ENCODE measurements at places on chromosomes 16 and 17. TPM values are rescaled to one million over a fixed set of nuclear protein-coding genes. Genes with fewer than 3 reads are reported as not detected.

DNA sequence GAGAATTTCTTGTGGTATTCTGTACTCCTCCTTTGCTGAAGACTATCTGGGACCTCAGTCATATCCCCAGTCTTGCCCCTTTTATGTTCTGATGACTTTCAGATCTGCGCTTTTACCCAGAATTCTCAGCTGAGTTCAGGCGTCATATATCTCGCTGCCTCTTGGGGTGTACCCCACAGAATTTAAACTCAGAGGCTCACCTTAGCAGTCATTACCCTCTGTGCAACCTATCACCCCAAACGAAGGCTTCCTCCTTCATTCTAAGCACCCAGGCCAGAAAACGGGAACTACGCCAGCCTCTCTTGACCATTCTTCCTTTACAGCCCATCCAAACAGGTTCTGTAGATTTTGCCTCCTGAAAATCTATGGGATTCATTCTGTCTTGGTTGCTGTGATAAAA, 574.8 kb upstream of the C16orf82 start:
- DNase-seq: no peak

HBA2 gene
- 0.42 TPM for total RNA-seq

CMTM2 gene
- total RNA-seq: not detected

GRCh38 chr17:42399121-42399520, 10.9 kb upstream of the STAT3 start:
- DNase-seq: no peak

- no peak for DNase-seq
Observed at GRCh38 chr17:57037411-57037810, 47.6 kb upstream of the AKAP1 start.

IRX6 gene
- not detected for total RNA-seq

DNA sequence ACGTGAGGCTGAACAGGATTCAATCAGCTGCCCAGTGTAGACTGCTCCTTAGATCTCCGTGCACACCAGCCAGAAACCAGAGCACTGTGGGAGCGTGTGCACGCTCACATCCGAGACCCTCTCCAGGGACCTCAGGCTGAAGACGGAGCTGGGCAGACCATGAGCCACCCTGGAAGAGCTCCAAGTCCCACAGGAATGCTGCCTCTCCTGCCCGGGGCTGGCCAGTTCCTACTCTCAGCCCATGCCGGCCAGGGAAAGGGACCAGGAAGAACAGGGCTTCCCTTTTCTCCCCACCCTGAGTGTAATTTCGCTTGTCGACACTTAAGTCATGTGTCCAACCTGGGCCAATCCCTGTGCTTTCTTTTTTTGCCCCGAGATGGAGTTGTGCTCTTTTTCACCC, 6.9 kb downstream of the ALYREF start:
- DNase-seq: no peak

- peak; percentile 9 for DNase-seq
Observed at GRCh38 chr16:21685034-21685455, 21.3 kb downstream of the OTOA start.

DNA sequence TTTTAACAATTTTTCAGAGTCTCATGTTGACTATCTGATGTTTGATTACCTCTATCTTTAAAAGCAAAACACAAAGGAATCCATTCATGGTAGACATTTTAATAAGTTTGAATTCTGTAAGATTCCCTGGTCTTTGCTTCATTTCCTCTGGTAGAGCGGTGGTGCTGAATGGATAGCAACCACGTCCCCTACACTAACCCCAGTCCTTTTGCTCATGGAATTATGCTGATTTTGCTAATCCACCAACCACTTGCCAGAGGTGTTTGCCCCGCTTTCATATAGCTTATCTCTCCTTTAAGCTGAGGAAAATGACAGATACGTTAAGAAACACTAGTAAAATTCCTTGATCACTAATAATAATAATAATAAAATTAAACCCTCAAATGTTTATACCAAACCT, 9.5 kb downstream of the KCNJ16 start:
- DNase-seq: peak; percentile 34

PNMT gene
- total RNA-seq: 1.7 TPM

DNA sequence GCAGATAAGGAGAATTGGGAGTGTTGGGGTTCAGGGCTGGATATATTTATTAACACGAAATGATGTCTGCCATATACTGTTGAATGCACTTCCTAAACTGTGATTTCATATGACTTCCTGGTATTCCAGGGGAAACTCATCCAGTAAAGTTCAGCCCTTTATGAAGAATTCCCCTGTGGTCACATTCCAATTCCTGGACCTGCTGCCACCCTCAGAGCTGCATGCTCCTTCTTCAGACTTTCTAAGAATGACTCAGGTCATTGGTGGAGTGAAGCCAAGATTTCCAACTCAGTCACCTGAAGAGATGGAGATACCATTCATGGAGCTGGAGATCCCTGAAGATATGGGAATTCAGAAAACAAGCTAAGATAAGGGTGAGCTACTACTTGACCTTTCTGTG, 114.2 kb upstream of the TMEM97 start:
- peak; percentile 22 for DNase-seq

CPHXL2 gene
- total RNA-seq: not detected

- no peak for DNase-seq
Observed at GRCh38 chr16:1010815-1011214, 29.2 kb downstream of the SOX8 start.

KANSL1 gene
- 52.9 TPM for total RNA-seq

GRCh38 chr17:50199803-50200456, 1.5 kb downstream of the COL1A1 start:
- peak; percentile 44 for DNase-seq

DNA sequence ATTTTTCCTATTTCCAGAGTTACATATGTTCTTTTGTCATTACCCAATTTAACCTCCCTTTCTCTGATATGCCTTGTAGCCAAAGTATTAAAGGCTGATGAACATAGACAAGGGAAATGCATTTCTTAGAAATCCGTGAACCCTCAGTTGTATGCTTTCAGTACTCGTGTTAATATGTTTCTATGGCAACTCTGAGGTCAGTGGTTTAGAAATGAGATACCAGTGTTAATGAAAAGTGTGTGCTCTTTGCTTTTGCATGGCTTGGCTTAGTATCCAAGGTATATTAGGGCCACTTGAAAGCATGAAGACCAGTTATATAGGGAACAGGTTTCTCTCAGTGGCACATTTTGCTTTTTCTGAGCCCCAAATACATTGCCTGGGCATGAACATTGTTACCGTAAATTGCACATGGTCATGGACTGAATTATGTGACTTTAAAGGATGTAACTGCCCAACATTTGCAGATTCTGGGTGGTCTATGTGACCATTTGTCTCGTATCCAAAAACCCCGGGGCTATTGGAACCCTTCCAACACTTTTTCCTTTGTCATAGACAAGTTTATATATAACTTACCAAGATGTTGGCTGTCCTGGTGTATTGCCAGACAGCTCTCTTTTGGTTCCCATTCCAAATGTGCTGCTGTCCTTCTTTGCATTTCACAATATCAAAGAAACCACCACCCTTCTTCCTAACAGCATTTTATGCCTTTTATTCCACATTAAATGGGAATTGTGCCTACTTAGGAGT, 17.5 kb downstream of the ABHD15 start:
- DNase-seq: no peak

KCNJ18 gene
- total RNA-seq: not detected

ESRP2 gene
- 4.1 TPM for total RNA-seq

SLC12A3 gene
- total RNA-seq: not detected

DNA sequence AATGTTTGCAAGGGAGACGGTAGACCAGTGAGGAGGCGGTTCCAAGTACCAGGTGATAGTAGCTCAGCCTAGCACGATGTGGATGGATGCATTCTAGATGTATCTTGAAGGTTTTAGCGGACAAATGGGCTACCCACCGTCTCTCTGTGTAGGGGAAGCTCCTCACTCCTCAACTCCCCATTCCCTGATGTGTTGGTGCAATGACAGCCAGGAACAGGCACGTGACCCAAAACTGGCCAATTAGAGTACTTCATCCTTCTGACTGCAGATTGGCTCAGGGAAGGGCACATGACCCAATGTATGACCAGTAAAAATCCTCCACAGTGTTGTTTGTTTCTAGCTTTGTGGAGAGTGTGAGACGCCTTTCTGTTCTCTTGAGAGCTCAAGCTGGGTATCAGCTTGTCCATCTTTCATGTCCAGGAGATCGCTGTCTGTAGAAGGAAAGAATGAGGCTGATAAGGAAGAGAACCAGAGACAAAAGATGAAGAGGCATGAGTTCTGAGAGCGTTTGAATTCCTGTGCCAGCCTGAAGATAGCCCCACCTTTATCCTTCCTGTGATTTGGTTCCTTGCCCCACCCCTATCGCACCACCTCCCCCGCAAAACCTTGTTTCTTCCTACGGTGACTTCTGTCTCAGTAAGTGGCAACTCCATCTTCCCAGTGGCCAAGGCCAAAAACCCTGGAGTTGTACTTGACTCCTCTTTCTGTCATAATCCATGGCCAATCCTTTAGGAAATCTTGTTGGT, 2.3 kb upstream of the BORCS6 start:
- DNase-seq: peak; percentile 95

DNA sequence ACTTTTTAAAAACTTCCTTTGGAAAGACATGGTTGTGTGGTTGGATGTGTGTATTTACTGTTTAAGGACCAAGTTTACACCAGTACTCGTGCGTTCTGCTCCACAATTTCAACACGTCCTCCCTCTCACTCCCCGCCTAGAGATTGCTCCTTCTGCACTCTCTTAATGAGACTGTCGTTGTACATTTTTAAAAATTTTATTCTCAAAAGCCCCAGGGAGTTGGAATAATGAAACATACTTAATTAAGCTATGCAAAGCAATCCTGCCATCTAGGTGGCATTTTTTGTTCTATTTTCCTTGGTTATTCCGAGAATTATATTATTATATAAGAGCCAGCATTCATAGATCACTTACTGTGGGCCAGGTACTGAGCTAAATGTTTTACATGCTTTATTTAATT, 264.5 kb downstream of the GRIN2A start:
- no peak for DNase-seq

- no peak for DNase-seq
Observed at GRCh38 chr16:69350536-69351133, 951 bp downstream of the TMED6 start.

Data from dermis blood vessel endothelial cell (primary cell).